ENCODE measurements at places on chromosomes 6 and 20.

GRCh38 chr6:13454286-13455221 lies 32.8 kb downstream of the GFOD1 start:
- DNase-seq, result peak; percentile 92

GRCh38 chr20:1844325-1845162 lies 50.7 kb upstream of the SIRPA start:
- DNase-seq, result peak; percentile 62

DNA sequence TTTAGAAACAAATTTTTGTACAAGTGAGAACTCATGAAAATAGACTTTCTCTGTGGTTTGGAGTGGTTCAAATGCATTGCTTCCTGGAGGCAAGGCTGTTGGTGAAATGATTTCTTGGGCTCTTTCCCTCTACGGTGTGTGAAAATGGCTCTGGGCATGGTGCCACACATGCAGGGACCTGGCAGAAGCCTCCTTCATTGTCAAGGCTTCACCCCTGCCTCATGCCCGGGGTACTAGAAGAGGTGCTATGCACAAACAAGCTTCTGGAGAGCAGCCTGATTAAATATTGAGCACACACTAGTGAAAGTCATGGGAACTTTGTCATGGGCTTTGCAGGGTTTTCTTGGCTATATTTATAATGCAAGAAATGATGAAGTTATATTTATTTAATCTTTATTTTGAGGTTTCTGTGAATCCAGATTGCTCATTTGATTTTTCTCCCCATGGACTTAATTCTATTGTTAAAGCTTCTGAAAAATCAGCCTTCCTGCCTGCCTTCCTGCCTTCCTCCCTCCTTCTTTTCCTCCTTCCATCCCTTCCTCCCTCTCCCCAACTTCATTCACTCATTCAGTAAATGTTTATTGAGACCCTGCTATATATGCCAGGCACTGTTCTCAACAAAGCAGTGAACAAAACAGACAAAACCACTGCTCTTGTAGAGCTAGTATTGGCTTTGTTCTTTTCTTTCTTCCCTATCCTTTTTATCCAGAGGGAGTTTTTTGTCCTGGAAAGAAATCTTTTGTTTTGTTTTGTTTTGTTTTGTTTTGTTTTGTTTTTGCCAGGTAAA lies 21.0 kb downstream of the C6orf89 start:
- no peak for DNase-seq

GRCh38 chr6:13371421-13372072 lies 43.2 kb upstream of the TBC1D7 start:
- no peak for DNase-seq

GRCh38 chr6:25582101-25582500 lies 69.9 kb upstream of the SCGN start:
- DNase-seq, result no peak

GRCh38 chr6:79084693-79085092 lies 6.6 kb upstream of the PHIP start:
- DNase-seq, result no peak

- DNase-seq, result no peak
Measured at GRCh38 chr6:17831135-17831534, 124.4 kb upstream of the NUP153 start.

DNA sequence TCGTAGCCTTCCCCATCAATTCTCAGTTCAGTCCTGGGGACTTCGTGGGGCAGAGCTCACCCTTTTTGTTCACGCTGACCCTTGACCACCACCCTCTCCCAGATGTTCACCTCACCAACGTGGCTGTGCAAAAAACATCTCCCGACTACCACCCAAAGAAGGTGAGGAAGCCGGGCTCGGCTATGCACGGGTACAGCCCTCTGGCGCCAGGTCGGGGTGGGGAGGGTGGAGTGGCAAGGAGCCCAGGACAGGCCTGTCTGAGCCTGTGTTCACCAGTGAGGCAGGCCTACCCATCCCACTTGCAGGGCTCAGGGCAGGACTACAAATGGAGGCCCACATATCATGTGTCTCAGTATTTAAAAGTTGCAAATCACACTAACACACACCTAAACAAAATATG lies 18.1 kb downstream of the PDRG1 start:
- DNase-seq, result no peak

DNA sequence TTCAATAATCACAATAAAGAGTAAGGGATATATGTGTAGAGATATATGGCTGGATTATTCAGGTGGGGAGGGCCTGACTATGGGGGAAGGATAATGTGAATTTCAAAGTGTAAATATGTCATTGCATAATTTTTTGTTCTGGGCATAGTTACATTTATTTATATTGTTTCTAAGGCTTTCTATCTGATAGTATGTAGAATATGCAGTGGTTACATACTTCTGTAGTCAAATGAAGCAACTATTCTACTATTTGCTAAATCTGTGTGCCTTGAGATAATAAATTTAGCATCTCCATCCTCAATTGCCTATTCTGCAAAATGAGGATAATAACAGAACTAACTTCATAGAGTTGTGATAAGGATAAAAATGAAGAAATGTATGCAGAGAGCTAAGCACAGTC lies 359.2 kb downstream of the CDKAL1 start:
- no peak for DNase-seq

- no peak for DNase-seq
Measured at GRCh38 chr6:133805876-133806275, 83.0 kb upstream of the TCF21 start.

DNA sequence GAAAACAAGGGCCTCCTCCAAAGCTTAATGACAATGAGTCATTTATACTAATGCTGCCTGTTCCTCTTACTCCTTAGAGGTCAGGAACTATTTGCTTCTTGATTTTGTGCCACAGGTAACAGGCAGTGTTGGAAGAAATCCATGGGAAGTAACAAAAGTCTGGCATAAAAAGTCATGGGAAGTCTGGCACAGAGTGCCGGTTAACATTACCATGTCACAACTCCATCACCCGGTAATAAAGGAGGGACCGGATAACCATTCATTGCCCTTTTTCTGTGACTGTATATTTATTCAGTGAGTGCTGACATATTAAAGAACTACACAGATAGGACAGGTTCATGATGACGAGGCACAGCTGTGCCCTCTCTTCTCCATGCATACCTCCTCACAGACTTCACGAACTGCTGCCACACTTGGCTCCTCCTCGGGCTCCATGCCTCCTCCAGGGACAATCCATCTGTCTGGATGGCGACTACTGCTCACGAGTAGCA lies 50.9 kb downstream of the NUDT3 start:
- no peak for DNase-seq

DNA sequence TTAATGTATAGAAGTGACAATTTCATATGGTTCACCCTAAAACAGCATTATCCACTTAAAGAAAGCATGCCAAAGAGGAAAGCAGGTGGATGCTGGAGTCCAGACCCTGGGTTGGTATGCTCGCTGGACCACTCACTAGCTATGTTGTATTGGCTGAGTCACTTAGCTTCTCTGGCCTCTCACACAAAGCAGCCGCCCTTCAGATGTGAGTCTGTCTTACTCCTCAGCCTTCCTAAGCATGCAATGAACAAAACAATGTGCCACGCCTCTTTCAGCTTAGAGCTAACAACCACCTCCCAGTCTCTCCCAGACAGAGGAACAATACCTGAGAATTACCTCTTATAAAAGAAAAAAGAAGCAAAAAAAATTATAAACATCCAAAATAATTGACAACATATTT lies 29.4 kb downstream of the SIM1 start:
- DNase-seq, result no peak

GRCh38 chr6:80161434-80161833 lies 55.0 kb downstream of the BCKDHB start:
- no peak for DNase-seq

DNA sequence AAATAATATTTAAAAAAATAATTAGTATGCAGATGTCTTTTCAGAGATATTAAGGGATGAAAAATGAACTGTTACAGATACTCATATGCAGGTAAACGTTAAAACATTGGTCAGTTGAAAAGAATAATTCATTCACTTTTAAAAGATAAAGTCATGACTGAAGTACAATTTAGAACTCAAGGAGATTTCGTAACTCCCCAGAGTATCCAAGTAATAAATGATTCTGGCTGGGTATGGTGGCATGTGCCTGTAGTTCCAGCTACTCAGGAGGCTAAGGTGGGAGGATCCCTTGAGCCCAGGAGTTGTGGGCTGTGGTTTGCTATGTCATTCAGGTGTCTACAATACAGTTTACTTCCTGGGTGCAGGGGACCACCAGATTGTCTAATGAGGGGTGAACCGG lies 122.3 kb upstream of the TMEM181 start:
- no peak for DNase-seq

DNA sequence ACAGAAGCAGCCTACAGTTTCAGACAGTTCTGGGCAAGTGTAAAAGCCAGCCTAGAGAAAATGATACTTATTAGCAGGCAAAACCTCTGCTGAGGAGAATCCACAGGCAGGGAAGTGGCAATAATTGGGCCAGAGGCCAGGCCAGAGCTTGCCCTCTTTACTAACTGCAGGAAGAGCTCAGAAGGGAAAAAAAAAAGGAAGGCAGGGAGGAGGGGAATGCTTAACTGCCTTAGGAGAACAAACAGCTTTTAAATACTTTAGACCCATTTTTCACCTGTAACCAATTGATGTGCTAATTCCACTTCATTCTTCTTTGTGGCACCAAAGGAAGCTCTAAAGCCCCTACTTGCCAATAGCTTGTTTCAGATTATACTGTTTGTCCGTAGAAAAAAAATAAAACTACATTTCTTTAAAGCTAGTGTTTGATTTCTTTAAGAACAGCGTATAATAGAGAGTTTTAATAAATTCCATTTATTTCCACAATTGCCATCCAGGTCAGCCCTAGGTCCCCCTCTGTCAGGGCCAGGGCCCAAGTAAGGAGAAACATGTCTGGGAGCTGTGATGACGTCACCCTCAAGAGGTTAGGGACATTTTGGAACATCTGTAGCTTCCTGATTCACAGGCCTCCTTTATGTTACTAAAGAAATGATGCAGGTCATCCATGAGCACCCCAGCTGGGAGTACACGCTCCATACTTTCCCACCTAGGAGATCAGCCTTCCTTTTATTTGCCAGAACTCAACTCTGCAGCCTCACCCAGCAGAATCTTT lies 384.3 kb downstream of the CDC5L start:
- no peak for DNase-seq

GRCh38 chr20:35801865-35802264 lies 30.1 kb downstream of the PHF20 start:
- no peak for DNase-seq

DNA sequence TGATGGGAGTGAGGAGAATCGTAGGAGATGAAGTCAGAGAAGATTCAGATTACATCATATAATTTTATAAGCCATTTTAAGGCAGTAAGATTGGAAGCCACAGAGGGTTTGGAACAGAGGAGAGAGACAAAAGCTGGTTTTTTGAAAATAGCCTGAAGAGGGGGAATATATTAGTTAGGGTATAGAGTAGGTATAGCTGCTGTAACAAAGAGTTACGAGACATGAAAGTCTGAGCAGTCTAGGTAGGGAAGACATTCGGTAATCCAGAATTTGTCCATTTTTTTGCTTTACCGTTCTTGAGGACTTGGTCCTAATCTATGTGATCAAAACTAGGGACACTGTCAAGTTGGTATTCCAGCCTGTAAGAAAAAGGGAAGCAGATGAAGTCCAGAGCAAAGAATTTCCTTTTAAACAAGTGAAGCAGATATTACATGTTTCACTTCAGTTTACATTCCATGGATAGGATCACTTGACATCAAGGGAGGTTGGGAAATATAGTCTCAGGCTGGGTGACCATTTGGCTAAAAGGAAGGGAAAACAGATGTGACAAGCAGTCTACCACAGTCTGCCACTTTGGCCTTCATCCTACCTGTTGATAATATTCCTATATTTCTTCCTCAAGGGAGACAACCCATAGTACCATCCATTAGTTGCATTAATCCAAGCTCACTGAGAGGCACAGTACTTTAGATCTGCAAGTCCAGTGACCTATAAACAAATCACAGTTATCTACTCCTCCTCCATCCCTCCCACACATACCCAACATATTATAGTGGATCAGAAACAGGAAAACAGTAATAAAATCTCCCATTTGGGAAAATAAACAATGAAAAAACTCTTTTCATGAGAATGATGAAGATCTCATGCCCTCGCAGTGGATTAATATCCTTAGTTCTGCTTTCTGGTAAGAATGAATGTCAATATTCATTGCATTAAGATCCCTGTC lies 10.2 kb downstream of the FAM135A start:
- DNase-seq, result no peak

- DNase-seq, result no peak
Measured at GRCh38 chr6:84967389-84967788, 203.0 kb upstream of the TBX18 start.

DNA sequence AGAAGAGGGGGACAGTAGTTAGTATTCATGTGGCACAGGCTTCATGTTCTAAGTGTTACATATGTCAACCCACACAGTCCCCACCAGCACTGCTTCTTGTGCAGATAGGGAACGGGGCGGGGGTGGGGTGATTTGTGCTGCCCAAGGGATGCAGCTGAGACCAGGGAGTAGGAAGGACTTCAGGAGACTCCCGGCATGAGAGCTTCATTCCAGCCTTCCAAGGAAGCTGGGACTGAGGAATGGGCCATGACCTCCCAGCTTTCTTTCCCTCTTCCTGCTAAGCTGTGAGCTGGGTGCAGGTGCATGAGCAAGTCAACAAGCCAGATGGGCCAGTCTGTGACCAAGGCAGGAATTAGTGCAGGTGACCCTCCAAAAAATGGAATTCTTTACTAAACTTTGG lies 9.2 kb downstream of the BEND3 start:
- no peak for DNase-seq

DNA sequence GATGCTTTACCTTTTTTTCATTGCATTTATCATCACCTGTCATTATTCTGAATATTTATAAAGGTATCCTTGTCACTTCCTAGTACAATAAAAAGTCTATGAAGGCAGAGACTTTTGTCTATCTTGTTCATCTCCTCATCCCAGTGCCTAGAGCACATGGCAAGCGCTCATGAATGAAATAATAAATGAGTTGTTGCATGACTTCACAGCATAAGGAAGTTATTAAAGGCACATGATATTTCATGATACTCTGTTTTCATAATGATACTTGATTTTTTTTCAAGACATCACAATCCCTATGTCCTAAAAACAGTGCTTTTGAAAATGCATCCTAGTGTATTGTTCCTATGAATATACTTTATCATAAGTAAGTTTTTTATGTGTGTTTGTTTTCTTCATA lies 310.6 kb upstream of the RSPO3 start:
- DNase-seq, result no peak

GRCh38 chr6:123402052-123402451 lies 234.7 kb downstream of the TRDN start:
- DNase-seq, result no peak

DNA sequence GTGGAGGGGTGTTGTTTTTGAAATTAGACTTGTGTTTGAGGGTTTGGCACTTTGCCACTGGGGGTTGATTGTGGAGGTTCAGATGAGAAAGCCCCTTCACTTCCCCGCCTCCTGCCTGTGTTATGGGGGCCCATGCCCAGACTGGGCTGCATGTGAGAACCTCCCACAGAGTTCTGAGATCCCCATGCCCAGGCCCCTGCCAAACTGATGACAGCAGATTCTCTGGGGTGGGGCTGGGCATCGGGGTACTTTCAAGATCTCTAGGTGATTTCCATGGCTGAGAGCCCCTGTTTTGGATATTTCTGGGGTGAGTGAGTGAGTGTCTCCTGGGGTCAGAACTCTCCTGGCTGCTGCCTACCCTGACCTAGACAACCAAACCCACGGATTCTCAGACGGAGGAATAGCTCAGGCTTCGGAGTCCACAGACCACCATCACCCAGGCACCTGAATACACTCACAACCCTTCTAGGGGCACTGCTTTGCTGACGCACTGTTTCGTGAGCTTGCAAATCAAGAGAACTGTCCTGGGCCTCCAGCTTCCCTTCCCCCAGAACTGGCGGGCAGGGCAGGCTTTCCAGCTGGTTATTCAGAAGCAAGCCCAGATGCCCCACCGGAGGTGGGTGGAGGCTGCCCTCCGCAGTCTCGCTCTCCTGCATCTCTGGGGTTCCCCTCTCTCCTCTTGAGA lies 6.3 kb downstream of the BCAS1 start:
- DNase-seq, result no peak
